T-cell (primary cell): ENCODE measurements at places on chromosomes 4 and X.

GRCh38 chrX:25012793-25013631, 2.8 kb downstream of the ARX start:
- DNase-seq: no peak

DNA sequence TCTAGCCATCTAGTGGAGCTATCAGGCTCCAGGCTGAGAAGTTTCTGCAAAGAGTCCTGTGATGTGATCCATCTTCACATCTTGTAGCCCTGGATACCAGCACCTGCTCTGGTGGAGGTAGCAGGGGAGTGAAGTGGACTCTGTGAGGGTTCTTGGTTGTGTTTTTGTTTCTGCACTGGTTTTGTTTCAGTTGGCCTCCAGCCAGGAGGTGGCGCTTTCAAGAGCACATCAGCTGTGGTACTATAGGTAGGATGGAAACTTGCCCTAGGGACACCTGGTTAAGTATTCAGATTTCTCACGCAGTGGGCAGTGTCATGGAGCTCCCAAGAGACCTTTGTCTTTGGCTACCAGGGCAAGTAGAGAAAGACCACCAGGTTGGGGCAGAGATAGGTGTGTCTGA, 257.5 kb upstream of the SLC7A11 start:
- no peak for DNase-seq

- DNase-seq: no peak
These were observed 126.5 kb downstream of the KIT start for GRCh38 chr4:54784161-54784671.

- no peak for DNase-seq
These were observed 51.3 kb upstream of the MAP3K15 start for GRCh38 chrX:19566359-19567222.

GRCh38 chrX:2707334-2707760, 16.3 kb downstream of the CD99 start:
- DNase-seq: peak; percentile 30

- no peak for DNase-seq
These were observed 13.5 kb downstream of the SNCA start for GRCh38 chr4:89823416-89823815.

DNA sequence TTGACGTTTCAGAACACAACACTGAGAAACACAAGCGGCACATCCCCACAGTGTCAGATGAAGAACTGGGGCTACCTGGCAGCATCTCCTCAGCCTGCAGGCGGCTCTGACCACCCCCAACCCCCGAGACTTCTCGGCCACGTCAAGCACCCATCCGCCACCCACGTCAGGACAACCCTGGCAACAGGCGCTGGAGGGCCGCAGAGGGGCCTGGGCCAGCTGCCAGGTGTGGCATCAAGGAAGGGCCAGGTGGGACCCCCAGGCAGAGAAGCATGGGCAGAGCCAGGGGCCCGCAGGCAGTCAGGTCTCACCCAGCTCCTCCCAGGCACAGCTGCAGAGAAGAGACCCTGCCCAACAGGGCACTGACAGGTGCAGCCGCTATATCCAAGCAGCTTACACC, 22.3 kb downstream of the GAK start:
- no peak for DNase-seq

DNA sequence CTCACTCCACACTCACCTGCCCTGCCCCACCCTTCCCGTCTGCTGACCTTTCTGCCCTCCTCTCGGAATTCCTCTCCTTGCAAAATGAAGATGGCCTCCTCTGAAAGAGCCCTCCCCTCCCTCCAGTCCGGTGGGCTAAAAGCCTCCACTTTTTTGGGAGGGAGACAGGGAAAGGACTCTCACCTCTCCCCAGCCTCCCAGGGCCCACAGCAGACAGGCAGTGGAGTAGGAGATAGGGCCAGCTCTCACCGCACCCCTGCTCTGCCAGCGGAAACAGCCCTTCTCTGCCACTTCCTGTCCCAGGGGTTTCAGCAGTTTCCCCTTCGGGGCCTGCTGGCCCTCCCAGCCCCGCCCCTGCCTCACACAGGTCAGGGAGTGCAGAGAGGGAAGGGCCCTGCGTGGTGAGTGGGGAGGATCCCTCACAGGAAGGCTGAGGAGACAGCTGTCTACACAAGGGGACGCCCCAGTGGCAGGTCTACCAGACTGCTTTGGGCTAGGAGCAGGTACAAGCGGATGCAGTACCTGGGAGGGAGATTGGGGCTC, 18.2 kb downstream of the ELF4 start:
- peak; percentile 90 for DNase-seq

GRCh38 chr4:141192564-141192963, 28.1 kb upstream of the ZNF330 start:
- no peak for DNase-seq

DNA sequence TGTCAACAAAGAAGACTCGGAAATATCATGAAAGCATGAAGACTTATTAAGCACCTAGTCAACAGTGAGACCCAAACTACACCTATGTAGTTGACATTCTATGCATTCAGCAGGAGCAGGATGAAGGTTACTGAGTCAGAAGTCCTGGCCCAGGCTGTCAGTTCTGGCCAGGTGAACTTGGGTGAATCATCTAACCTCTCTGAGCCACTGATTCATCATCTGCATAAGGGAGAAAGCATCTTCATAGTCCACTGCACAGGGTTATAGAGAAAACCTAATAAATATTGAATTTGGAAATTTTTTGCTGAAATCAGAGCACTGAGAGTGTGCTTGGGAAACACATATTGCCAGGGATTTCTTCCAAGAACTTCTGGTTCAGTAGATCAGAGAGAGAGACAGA, 296.0 kb upstream of the SFRP2 start:
- no peak for DNase-seq

GRCh38 chr4:54657551-54658251, at the start of gene KIT:
KIT (plus strand) TSS chr4:54657957; CDS start chr4:54658015, 58 bp downstream.
- no peak for DNase-seq

- DNase-seq: no peak
These were observed 207.9 kb upstream of the ANXA3 start for GRCh38 chr4:78343682-78344081.

- DNase-seq: no peak
These were observed 119.4 kb downstream of the LUZP4 start for GRCh38 chrX:115408771-115409400.

- DNase-seq: no peak
These were observed 39.4 kb upstream of the RHOH start for GRCh38 chr4:40157436-40157835.

DNA sequence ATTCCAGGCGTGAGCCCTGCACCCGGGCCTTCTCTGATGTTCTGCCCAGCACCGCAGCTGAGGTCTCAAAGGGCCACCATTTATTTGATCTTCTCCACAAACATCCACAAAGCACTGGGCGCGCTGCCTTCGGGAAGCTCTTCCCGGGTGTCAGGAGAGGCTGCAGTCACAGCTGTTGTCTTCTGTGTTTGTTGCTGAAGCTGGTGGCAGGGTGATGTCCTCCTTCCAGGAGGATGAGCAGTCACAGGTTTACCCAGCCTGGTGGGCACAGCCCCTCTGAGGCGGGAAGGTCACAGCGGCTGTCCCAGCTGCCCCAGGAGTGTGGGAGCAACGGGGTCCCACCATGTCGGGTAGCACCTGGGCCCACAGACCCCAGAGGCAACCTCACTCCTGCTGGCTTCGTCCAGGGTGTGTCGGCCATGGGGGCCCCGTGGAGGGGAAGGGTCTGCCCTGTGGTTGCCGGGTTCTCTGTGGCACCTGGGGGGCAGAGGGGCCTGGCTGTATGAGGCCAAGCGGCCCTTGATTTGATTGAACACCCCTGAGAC, 27.6 kb downstream of the FGFRL1 start:
- DNase-seq: no peak

GRCh38 chr4:24024605-24025004, 134.8 kb upstream of the PPARGC1A start:
- no peak for DNase-seq

- no peak for DNase-seq
These were observed 97.2 kb upstream of the ACSL4 start for GRCh38 chrX:109830157-109830703.

DNA sequence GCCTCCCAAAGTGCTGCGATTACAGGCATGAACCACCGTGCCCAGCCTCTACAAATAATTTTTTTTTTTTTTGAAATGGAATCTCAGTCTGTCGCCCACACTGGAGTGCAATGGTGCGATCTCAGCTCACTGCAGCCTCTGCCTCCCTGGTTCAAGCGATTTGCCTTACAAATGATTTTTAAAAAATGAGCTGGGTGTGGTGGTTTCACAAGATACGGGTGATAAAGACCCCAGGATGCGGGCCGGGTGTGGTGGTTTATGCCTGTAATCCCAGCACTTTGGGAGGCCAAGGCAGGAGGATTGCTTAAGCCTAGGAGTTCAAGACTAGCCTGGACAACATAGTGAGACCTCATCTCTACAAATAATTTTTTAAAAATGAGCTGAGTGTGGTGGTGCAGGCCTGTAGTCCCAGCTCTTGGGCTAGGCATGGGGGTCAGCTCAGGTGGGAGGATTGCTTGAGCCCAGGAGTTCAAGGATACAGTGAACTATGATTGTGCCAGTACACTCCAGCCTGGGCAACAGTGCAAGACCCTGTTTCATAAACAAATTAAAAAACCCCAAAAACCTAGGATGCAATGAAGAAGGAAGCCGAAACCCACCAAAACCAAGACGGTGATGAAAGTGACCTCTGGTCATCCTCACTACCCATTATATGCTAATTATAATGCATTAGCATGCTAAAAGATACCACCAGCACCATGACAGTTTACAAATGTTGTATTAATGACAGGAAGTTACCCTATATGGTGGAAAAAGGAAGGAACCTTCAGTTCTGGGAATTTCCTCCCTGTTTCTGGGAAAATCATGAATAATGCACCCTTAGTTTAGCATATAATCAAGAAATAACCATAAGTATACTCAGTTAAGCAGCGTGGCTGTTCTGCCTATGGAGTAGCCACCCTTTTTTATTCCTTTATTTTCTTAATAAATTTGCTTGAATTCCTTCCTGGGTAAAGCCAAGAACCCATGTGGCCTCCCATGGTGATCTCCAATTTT, 27.7 kb downstream of the PDGFRA start:
- DNase-seq: no peak

DNA sequence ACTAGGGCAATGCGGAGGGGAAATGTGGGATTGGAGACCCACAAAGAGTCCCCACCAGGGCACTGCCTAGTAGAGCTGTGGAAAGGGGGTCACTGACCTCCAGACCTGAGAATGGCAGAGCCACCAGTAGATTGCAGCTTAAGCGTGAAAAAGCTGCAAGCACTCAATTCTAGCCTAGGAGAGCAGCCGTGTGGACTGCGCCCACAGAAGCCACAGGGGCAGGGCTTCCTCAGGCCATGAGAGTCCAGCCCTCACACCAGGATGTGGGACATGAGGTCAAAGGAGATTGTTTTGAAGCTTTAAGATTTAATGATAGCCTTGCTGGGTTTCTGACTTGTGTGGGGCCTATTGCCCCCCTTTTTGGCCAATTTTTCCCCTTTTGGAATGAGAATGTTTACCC, 379.0 kb downstream of the INPP4B start:
- no peak for DNase-seq

DNA sequence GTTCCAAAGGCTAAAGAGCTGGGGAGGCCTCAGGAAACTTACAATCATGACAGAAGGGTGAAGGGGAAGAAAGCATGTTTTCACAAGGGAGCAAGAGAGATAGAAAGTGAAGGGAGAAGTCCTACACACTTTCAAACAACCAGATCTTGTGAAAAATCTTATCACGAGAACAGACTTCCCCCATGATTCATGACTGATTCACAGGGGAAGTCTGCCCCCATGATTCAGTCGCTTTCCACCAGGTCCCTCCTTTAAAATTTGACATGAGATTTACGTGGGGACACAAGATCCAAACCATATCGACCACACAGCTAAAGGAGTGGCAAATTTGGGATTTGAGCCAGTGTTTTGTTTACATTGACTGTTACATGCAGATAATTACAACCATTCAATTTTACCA, 971.1 kb upstream of the HS3ST1 start:
- DNase-seq: no peak

GRCh38 chrX:94401426-94401825, 727.4 kb downstream of the FAM133A start:
- DNase-seq: no peak

- no peak for DNase-seq
These were observed 331.1 kb upstream of the SLC7A11 start for GRCh38 chr4:138573246-138573645.

- no peak for DNase-seq
These were observed 29.3 kb downstream of the SOD3 start for GRCh38 chr4:24824720-24825119.

DNA sequence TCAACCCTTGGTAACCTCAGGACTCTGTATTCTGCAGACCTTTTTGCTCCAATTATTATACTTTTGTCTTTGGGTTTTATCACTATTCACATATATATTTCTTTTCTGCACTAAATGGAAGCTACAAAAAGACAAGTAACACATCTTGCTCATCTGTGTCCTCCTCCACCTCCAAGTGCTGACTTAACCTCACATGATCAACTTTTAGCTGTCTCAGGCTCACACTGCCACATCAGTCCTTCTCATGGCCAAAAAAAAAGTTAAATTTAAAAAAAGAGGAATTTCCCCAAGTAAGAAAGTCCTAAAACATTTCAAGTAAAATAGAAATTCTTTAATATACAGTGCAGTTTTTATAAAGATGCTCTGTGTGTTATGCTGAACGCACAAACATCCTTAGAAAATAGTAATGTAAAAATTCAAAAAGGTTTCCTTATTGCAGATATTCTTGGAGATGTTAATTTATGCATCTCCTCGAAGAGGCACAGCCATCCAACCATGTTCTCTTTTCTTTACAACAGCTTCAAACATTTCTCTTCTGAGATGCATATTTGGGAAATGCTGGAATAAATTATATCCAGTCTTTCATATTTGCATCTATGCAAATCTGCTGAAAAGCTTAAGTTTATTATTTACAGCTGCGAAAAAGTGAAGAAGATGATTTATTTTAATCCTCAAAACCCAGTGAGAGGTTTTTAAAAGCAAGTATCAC, 37.6 kb downstream of the ARAP2 start:
- DNase-seq: no peak

- DNase-seq: peak; percentile 44
These were observed 977 bp downstream of the MAGEE1 start for GRCh38 chrX:76428243-76429130.

DNA sequence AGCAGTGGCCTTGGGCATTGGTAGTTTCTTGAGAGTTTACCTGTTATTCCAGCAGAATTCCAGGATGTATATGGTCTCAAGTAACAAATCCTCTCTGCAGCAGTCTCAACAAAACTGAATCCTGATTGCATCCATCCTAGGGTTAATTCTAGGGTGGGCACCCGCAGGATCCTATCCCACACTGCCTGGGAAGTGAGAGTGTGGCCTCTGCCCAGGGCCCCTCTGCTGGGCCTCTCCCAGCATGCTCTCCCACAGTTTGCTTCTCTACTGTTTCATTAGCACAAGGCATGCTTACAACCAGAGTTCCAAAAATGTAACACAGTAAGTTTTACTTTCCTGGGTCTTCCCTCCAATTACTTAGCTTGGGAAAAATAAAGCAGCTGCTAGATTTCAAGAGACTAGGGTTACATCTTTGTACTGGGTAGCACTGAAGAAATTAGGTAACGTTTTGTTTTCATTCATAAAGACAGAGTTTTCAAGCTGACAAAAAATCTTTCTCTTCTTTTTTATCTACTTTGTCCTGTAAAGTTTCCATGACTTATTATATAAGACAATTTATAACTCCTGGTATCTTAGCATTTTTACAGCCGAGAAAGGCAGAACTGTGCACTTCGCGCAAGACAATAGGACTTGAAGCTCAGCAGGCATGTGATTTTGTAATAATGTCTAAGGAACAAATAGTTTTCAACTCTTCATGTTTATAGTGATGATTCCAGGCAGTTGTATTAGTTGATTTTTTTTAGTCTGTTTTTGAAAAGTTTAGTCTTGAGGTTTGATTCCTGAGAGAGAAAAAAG, 131.2 kb upstream of the PCDH18 start:
- no peak for DNase-seq

GRCh38 chrX:23554304-23554703, 113.0 kb upstream of the PRDX4 start:
- DNase-seq: no peak
